ENCODE measurements at places on chromosomes 1 and 21.

DNA sequence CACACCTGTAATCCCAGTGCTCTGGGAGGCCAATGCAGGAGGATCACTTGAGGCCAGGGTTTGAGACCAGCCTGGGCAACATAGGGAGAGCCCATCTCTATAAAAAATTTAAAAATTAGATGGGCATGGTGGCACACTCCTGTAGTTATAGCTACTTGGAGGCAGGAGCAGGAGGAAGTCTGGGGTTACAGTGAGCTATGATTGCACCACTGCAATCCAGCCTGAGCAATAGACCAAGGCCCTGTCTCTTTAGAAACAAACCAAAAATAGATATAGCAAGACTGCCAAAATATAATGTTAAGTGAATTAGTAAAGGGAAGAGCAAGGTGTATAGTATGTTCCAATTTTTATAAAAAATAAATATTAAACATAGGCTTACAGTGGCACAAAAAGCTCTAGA, 28.8 kb downstream of the PLEKHO1 start:
- no peaks in the 10 kb centered on the region for H3K36me3 ChIP-seq
- no peak for DNase-seq
- H3K4me3 ChIP-seq: no peak overlapping the region
- no peak overlapping the region for H3K27ac ChIP-seq
- H3K27me3 ChIP-seq: no peaks in the 10 kb centered on the region

- H3K36me3 ChIP-seq: no peaks in the 10 kb centered on the region
- H3K4me1 ChIP-seq: no peaks in the 10 kb centered on the region
- no peak for DNase-seq
- H3K4me3 ChIP-seq: no peak overlapping the region
These were observed 75.0 kb downstream of the DESI2 start for GRCh38 chr1:244727871-244728474.

GRCh38 chr1:221778535-221779142, 36.8 kb upstream of the DUSP10 start:
- no peak overlapping the region for H3K4me3 ChIP-seq
- no peaks in the 10 kb centered on the region for H3K4me1 ChIP-seq
- no peaks in the 10 kb centered on the region for H3K27me3 ChIP-seq
- no peak for DNase-seq
- H3K27ac ChIP-seq: no peak overlapping the region

GRCh38 chr1:183361081-183361480, 57.1 kb downstream of the NMNAT2 start:
- H3K4me3 ChIP-seq: no peak overlapping the region
- H3K36me3 ChIP-seq: no peaks in the 10 kb centered on the region

DNA sequence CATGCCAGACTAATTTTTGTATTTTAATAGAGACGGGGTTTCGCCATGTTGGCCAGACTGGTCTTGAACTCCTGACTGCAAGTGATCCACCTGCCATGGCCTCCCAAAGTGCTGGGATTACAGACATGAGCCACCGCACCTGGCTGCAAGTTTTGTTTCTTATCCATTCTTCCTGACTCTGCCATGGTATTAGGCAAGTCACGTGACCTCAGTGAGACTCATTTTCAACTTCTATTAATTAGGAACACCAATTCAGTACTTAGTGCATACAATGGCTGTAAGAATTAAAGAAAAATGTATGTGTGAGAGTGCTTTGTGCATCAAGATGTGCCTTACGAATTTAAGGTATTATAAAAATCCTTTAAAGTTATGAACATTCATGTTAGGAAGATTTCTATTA, 111.2 kb downstream of the CACNA1E start:
- no peak overlapping the region for H3K27ac ChIP-seq
- DNase-seq: no peak
- no peaks in the 10 kb centered on the region for H3K36me3 ChIP-seq
- H3K4me3 ChIP-seq: no peak overlapping the region

Measured in IMR-90 (cell line).